GM12878 (cell line): ENCODE measurements at places on chromosomes 5 and 9.

DNA sequence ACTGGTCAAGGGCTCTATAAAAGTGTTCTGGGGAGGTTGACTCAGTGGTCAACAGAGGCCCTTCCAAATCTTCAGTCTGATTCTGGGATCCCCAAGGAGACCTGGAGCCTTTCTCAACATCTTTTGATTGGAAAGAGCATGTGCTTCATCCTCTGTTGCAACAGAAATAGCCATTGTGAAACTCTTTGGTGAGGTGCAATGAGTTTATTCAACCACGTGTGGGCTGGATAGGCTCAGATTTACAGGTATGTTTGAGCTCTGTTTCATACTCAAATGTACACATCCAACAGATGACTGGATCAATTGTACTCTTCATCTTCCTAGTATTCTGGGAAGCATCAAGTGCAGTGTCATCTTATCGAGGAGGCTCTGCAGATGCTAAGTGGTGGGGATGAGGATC, 60.5 kb downstream of the CTSL start:
- DNase-seq: no peak

- DNase-seq: no peak
Measured at GRCh38 chr9:125508249-125508648, 198.8 kb downstream of the MAPKAP1 start.

DNA sequence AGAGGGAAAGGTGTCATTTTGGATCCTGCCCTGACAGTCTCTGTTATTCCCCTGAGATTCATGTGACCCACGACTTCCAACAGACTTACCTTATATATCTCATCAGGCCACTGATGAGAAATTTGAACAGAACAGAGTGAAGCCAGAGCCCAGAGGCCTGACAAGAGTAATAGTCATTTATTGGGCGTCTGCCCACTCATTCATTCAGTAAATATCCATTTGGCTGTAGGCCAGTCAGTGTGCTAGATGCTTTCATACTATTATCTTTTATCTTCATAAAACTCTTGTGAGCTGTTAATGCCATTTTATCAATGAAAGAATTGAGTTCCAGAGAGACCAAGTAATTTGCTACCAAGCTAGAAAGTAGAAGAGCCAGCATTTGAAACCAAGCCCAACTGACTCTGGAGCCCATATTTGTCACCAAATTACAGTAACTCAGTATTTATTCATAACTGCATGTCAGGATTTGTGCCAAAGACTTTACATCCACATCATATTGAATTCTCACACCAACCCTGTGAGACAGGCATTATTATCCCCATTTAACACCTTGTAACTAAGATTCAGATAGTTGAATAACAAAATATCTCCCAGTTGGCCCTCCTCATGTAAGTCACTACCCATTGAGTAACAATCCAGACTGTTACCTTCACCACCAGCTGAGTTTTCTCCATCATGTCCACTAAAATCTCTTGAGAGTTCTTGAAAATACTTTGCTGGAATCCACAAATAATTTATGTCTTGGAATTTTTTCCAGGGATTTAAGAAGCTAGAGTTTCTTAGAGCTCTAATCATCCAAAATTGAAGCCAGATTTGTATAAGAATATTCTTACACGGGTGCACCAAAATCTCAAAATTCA, 2.5 kb downstream of the PTPDC1 start:
- no peak for DNase-seq

GRCh38 chr5:158838781-158839180, 260.9 kb downstream of the EBF1 start:
- no peak for DNase-seq

DNA sequence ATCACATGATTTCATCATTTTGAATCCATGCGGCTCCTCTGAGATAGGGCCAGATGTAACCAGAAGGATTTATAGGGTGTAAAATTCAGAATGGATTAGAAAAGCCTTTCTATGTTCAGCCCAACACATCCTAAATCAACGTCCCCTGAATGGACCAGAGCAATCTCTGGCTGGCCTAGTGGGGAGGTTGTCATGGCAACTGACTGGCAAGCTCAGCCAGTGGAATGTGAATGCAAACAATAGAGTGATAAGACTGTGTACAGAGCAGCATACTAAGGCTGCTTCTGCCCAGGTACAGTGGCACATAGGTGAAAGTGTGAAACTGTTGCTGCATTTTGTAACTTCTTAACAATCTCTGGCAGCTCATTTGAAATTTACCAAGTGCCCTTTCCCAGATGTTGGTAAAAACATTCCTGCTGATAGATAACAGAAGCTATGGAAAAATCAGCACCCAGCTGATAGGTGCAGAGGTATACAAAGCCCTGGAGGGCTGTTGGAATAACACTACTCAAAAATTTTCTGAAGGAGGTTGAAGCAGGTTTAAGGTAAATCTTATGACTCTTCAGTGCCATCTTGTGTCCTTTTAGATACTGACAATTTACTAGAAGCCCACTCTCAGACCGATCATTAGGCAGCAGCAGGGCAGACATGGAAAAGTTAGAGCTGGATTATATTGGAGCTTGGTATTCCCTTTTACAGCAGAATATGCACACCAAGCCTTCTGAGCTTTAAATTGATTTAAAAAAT, 267.2 kb downstream of the RAB3C start:
- no peak for DNase-seq

DNA sequence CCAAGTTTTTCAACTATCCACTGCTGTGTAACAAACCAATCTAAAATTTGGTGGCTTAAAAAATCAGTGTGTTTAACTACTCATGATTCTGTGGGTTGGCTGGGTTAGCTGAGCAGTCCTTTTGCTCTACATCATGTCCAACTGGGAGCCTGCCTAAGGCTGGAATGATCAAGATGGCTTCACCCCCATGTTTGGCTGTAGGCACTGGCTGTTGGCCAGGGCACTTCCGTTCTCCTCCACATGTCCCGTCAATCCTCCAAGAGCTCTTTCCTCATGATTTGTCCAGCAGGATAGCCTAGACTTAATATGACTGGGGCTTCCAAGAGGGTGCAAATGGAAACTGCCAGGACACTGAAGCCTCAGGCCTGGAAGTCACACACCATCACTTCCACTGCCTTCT, 17.0 kb upstream of the TSSK1B start:
- DNase-seq: no peak

GRCh38 chr9:134024828-134025605, at the start of gene BRD3OS:
Gene BRD3OS, plus strand, starts transcription at chr9:134025481. Its CDS starts 1,267 bp downstream, at chr9:134026748.
- peak; percentile 93 for DNase-seq

DNA sequence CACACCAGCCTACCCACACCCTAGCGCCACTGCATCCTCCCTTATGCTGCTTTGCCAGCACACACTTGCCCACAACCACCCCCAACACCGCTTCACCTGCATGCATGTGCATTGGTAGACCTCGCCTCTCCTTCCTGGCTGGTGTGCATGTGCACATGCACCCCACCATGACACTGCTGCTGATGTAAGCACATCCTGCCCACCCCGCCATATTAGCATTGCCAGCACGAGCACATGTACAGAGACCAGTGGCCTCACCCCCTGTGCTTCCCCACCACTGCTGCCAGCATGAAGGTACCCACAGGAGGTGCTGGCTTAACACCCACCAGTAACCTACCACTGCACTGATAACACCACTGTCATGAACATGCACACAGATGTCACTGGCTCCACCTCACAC, 218.2 kb downstream of the SLCO4C1 start:
- DNase-seq: no peak

GRCh38 chr9:6229619-6230018, 14.0 kb downstream of the IL33 start:
- DNase-seq: no peak

GRCh38 chr5:132114150-132115121, 40.8 kb downstream of the CSF2 start:
- DNase-seq: no peak
